ENCODE measurements at places on chromosomes 13 and 19. TPM values are rescaled to one million over a fixed set of nuclear protein-coding genes. Genes with fewer than 3 reads are reported as not detected.

GRCh38 chr13:110273254-110273653, 33.7 kb downstream of the COL4A1 start:
- no peak for DNase-seq

GRCh38 chr19:47998800-47999199, 4.4 kb downstream of the ELSPBP1 start:
- no peak for DNase-seq

DNA sequence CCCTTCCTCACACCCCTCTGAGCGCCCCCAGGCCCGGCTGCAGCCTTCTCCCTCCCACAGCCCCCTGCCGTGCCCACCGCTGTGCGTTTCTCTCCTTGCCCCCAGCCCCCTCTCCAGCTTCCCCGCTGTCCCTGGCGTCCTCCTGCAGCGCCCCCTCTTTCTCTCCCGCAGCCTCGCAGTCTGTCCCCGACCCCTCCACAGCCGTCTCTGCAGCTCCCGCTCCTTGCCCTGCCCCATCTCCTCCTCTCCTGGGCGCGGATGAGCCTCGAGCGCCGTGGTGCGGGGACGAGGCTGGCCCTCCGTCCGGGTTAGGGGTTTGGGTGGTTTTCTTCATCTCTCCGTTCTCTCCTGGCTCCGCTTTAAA, 1.1 kb downstream of the KMT5C start:
- peak; percentile 34 for DNase-seq

DNA sequence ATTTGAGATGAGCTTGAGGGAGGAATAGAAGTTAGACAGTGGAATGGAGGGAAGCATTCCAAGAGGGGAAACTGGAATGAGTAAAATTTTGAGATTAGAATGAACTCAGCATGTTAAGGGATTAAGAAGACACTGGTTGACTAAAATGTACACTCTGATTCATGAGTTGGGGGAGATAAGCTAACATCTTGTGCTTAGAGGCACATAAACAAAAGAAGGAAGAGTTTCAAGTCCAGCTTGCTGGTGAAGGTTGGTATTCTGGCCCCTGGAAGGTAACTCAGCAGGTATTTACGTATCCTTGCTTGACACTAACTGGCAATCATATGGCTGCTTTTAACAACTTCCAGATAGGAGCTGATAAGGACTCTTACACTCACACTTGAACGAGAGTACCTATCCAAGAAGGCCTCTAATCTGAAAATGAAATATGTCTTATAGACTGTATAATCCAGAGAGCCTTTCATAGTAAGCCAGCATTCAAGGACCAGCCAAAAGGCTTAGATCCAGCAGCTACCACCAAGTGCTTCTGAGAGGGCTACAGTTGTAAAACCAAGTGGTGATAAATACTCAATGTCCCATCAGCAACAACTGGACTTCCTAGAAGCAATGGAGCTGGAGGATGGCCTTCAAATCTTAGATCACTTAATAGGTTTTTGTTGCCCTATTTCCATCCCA, 149.7 kb upstream of the SERP2 start:
- DNase-seq = no peak

GRCh38 chr19:40639638-40639982, 38.4 kb downstream of the LTBP4 start:
- no peak for DNase-seq

- peak; percentile 56 for DNase-seq
These were observed 27.3 kb downstream of the LRFN3 start for GRCh38 chr19:35963514-35963913.

Gene NR2F6
- total RNA-seq = 5.7 TPM

GRCh38 chr13:113784645-113785024, 25.6 kb downstream of the TMEM255B start:
- DNase-seq = no peak

Gene ZNF507
- total RNA-seq = 23.7 TPM

Gene CEACAM8
- total RNA-seq = not detected

DNA sequence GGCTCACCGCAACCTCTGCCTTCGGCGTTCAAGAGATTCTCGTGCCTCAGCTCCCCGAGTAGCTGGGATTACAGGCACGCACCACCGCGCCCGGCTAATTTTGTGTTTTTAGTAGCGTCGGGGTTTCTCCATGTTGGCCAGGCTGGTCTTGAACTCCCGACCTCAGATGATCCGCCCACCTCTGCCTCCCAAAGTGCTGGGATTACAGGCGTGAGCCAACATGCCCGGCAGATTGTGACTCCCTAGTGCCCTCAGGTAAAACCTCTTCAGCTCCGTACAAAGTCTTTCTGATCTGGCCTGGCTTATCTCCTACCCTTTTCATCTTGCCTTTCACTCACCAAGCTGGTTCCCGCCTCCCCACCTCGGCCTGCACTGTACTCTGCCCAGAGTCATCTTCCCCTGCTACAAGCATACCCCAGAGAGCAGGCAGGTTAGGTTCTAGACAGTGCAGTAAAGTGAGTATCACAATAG, 15.0 kb downstream of the BICRA start:
- DNase-seq = no peak

Gene OVOL3
- not detected for total RNA-seq

Gene CDK8
- 13.7 TPM for total RNA-seq

DNA sequence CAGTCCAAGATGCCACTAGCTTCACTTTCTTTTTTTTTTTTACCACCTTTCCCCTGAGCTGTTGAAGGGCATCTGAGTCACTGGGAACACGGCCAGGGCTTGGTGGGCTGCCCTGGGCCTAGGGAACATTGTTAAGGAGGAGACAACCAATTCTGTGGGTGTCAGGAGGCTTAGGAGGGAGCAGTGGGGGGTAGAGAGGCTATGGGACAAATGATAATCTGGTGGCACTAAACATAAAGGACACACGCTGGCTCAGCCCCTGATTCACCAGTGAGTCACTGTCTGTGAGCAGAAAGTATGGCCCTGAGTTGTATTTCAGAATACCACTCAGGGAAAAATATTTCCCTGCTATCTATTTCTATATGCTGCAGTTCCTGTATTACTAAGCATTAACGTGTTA, 207.8 kb downstream of the DCLK1 start:
- DNase-seq = no peak

DNA sequence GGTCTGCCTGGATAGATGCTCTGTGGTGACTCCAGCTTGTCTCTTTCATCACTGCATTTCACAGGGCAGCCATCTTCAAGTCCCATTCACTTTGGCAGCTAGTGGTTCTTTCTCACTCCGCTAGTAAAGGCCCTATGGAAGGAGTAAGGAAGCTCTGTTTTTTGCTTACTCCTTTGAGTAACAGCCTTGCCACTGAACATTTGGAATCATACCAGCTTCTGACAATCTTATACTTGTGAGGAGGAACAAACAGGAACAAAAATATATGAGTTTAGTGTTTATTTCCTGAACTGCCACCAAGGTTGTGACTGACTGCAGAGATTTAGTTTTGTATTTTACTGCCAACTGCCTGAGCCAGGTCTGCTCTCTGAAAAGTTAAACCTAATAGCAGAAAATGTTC, 38.7 kb downstream of the KCTD4 start:
- no peak for DNase-seq

DNA sequence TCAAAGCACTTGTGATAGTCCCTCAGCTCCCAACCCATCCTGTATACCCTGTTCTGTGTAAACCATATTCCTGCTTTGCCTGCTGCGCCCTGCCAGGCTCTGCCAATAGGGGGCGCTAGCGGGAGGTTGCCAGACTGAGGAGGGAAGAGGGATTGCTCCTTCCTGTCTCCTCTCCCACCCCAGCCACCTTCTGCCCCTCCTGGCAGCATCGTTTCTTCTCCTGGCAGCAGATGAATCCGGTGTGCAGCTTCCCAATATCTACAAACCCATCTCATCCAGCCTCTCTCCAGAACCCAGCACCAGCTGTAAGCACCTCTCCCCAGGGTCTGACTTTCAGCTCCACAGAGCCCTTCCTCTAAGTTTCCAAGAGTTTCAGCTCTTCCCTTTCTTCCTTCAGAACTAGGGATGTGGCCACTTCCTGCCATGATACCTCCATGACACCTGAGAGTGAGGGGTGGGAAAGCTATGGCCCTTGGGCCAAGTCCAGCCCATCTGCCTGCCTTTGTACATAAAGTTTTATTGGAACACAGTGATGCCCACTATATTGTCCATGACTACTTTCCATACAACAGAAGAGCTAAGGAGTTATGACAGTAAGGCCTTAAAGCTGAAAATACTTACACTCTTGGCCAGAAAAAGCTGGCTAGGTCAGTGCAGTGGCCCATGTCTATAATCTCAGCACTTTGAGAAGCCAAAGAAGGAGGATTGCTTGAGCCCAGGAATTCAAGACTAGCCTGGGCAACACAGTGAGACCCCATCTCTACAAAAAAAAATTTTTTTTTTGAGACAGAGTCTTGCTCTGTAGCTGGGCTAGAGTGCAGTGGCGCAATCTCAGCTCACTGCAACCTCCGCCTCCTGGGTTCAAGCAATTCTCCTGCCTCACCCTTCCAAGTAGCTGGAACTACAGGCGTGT, 34.5 kb upstream of the ATP1A3 start:
- DNase-seq = peak; percentile 47

Gene BEST2
- total RNA-seq = not detected

GRCh38 chr19:887072-887471, 5.9 kb downstream of the MED16 start:
- no peak for DNase-seq

- DNase-seq = no peak
These were observed 4.2 kb downstream of the PRR12 start for GRCh38 chr19:49594993-49595818.

Gene ZNF444
- total RNA-seq = 26.3 TPM

GRCh38 chr13:76764429-76764828, 121.8 kb downstream of the KCTD12 start:
- DNase-seq = no peak

DNA sequence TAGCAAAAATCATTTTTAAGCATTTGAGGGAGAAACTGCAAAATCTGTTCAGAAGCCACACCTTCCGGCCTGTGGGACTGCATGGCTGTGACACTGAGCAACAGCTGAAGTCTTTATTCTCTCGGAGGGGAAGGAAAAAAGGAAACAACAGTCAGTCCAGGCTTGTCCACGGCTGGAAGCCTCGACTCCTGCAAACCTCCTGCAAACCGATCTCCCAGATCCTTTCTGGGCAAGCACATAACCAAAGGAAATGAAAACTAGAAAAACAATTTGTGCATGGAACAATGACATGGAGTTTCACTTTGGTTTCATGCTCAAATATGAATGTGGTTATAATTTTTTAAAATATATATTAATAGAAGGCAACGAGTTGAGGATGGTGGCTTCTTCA, 1.0 kb downstream of the COL4A1 start:
- DNase-seq = no peak

Data from activated CD4-positive, alpha-beta memory T cell treated with anti-CD3 and anti-CD28 coated beads, Interleukin-2, amount 10 ng/mL, durations not matched to agents 7 days and 5 days (primary cell).